A549 treated with AZD2906 at 1 μM for 4 hours (cell line): ENCODE measurements at places on chromosomes 3 and 15. TPM values are rescaled to one million over a fixed set of nuclear protein-coding genes. Genes with fewer than 3 reads are reported as not detected.

ITPKA gene
- 6.5 to 12.4 TPM (median 10.2 TPM) in 5 replicates for total RNA-seq

GOLGA8O gene
- 0.24 to 0.51 TPM (median 0.30 TPM) in 5 replicates for total RNA-seq

NPRL2 gene
- 13.1 to 15.4 TPM (median 13.5 TPM) in 5 replicates for total RNA-seq

NOX5 gene
- total RNA-seq = 0.17 to 0.35 TPM (median 0.23 TPM) in 5 replicates

RFC4 gene
- total RNA-seq = 42.7 to 61.9 TPM (median 43.0 TPM) in 5 replicates

GPR62 gene
- not detected in 5 replicates for total RNA-seq

SH2D7 gene
- not detected in 5 replicates for total RNA-seq

OSBPL10 gene
- total RNA-seq = 17.0 to 24.0 TPM (median 22.8 TPM) in 5 replicates

TNNC1 gene
- 0.86 to 1.4 TPM (median 1.1 TPM) in 5 replicates for total RNA-seq

PLA2G4E gene
- 0.06 TPM in 1 of 5 replicates, not detected in the others for total RNA-seq

SLC15A2 gene
- 0.12 to 0.17 TPM (median 0.13 TPM) in 5 replicates for total RNA-seq

MESP2 gene
- total RNA-seq = 0.09 to 0.83 TPM (median 0.40 TPM) in 5 replicates

KBTBD13 gene
- total RNA-seq = not detected in 5 replicates

TRNT1 gene
- 24.3 to 31.4 TPM (median 27.3 TPM) in 5 replicates for total RNA-seq

GRAMD1C gene
- total RNA-seq = 0.24 to 0.78 TPM (median 0.46 TPM) in 5 replicates

LEKR1 gene
- total RNA-seq = 0.87 to 1.4 TPM (median 1.1 TPM) in 5 replicates

UACA gene
- 24.8 to 32.9 TPM (median 30.8 TPM) in 5 replicates for total RNA-seq

RTP3 gene
- not detected in 5 replicates for total RNA-seq

ATP8B4 gene
- 1.0 to 1.2 TPM (median 1.0 TPM) in 5 replicates for total RNA-seq

P2RY1 gene
- total RNA-seq = 0.41 to 0.53 TPM (median 0.45 TPM) in 5 replicates

GNAT1 gene
- 0.05 to 0.25 TPM (median 0.22 TPM) in 3 of 5 replicates, not detected in the others for total RNA-seq

KCNH8 gene
- not detected in 5 replicates for total RNA-seq

GNL3 gene
- 79.2 to 147 TPM (median 84.1 TPM) in 5 replicates for total RNA-seq

FOXL2 gene
- 3.0 to 4.6 TPM (median 4.5 TPM) in 5 replicates for total RNA-seq

SLC7A14 gene
- not detected in 5 replicates for total RNA-seq

LRRN1 gene
- total RNA-seq = 0.02 TPM in 1 of 5 replicates, not detected in the others

ASB14 gene
- not detected in 5 replicates for total RNA-seq

CGGBP1 gene
- total RNA-seq = 36.0 to 39.3 TPM (median 38.1 TPM) in 5 replicates

DNAJA4 gene
- 0.06 to 0.11 TPM (median 0.10 TPM) in 3 of 5 replicates, not detected in the others for total RNA-seq

ITGA11 gene
- total RNA-seq = 2.8 to 6.1 TPM (median 4.5 TPM) in 5 replicates

ECE2 gene
- not detected in 5 replicates for total RNA-seq

SLC22A13 gene
- 0.06 to 0.14 TPM (median 0.09 TPM) in 4 of 5 replicates, not detected in the other for total RNA-seq
